NCI-H1930 (cell line): ENCODE measurements at places on chromosomes 5 and 9.

- no peak for DNase-seq
Measured at GRCh38 chr5:112396430-112396829, 22.6 kb downstream of the EPB41L4A start.

GRCh38 chr5:105573575-105573974, 2011.0 kb upstream of the NUDT12 start:
- no peak for DNase-seq

DNA sequence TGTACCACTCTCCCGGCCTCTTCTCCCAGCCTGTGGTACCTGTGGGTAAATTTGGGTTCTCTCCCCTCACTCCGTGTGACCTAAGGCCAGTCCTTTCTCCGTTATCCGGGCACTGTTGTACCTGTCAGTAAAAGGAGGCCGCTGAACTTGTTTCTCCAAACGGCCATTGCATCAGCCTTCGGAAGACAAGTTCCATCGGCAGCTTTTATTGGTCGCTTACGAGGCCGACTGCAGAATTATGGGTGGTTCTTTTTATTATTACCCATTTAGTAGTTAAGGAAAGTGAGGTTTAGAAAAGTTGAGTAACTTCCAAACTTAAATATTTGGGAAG, 558 bp downstream of the GRPEL2 start:
- no peak for DNase-seq

DNA sequence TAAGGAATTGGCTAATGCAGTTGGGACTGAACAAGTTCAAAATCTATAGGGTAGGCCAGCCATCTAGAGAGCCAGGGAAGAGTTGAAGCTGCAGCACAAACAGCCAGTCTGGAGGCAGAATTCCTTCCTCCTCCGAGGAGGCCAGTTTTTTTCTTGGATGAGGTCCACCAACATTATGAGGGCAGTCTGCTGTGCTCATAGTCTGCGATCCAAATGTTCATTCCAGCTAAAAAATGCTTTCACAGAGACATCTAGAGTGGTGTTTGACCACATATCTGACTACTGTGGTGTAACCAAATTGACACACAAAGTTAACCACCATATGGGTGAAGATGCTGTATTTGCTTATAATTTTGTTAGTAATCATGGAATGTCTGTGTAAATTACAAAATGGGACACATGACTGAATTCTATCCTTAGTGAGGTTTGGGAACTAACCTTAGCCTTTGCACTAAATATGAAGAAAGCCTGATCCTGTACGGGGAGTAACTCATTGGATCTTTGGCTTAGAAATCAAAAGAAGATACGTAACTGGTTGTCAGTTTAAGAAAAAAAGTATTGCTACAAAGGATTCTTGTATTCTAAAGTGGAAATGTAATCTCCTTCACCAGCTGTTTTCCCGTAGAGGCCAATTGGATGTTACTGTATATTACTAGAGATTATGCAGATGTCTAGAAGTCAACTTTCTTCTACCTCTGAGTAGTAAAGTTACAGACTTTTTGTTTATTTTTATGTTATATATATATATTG, 70.6 kb downstream of the SPIN1 start:
- no peak for DNase-seq

DNA sequence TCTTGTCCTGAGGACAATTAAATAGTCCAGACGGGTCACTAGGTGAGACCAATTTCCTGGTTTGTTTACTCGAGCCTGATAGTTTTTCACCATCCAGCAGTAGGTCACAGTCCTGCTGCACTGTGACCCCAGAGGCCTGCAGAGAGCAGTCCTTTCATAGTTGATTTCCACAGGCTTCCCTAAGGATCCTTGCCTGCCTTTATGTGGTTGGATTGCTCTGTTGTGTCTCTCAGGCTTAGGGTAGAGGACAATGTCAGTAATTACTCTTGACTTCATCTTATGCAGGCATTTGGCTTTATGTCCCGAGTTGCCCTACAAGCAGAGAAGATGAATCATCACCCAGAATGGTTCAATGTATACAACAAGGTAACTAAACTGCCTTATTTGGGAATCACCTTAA, 9.0 kb upstream of the CATSPER3 start:
- no peak for DNase-seq

- no peak for DNase-seq
Measured at GRCh38 chr5:161544350-161544765, 2.2 kb downstream of the GABRB2 start.
